ENCODE measurements at places on chromosomes 13 and 19.

- no peak overlapping the region for H3K27ac ChIP-seq
- H3K4me1 ChIP-seq, result no peaks in the 10 kb centered on the region
- DNase-seq, result no peak
- no peaks in the 10 kb centered on the region for H3K36me3 ChIP-seq
These were observed 134.7 kb upstream of the SLITRK5 start for GRCh38 chr13:87536499-87536898.

- no peak overlapping the region for H3K4me3 ChIP-seq
- DNase-seq, result no peak
- no peaks in the 10 kb centered on the region for H3K4me1 ChIP-seq
- H3K27me3 ChIP-seq, result no peaks in the 10 kb centered on the region
- H3K27ac ChIP-seq, result no peak overlapping the region
These were observed 1215.5 kb upstream of the PCDH20 start for GRCh38 chr13:62631124-62631523.

DNA sequence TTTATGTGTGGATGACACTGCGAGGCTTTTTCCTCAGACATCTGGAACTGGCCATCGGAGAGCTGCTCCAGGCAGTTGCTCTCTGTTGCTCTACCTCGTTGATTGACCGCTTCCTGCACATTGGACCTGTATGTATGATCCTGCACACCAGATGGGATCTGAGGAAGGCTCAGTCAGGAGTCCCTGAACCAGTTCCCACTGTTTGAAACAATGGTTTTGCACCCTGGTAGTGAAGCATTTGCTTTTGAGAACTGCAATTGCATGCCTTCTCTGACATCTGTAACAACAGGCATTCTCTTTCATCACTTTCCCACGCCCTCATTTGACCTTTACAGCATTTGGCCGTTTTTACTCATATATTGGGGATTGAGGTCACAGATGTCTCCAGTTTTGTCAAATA, 61.1 kb upstream of the NPAS1 start:
- H3K4me3 ChIP-seq, result no peak overlapping the region
- H3K36me3 ChIP-seq, result no peaks in the 10 kb centered on the region
- no peak overlapping the region for H3K27ac ChIP-seq
- H3K27me3 ChIP-seq, result no peaks in the 10 kb centered on the region
- no peak for DNase-seq
- peaks cover 11% of the 10 kb centered on the region for H3K4me1 ChIP-seq

DNA sequence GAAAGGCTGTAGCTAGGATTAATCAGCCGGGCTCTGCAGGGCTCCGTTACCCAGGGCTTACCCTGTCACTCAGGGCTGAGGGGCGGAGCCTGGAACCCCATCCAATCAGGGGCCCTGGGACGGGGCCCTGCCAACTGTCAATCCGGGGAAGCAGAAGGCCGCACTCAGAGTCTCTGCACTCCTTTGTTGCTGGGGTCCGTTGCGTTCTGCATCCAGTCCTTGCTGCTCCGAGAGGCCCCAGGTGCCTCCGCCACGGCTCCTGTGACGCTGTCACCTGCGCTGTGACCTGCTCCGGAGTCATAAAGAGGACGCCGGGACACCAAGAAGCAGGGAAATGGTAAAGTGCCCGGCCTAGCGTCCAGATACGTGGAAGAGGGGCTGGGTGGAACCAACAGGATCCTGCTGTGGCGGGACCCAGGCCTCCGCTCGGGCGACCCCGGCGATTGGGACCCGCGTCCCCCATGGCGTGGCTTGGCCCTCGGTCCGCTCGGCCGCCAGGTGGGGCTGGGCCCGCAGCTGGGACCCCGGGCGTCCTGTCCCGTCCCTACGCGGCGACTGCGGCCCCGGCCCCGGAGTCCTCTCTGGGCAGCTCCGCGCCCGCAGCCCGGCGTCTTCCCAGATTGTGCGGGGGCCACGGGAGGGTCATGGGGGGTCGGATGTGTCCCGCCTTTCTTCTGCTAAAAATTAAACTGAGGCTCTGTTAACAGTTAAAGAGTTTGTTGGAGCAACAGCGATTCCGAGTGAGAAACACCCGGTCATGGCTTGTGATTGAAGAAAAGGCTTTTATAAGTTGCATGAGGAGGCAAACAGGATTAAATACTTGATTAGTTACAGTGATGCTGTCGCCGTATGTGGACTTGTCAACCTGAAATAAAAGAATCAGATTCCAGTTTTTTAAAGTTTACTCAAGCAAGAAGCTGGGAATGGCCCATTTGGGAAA, at the start of gene ZNF491:
Gene ZNF491 (plus strand): TSS at position 133 of the 940 bp plus-strand sequence. CDS start 7,431 bp downstream, outside the sequence.
- no peaks in the 10 kb centered on the region for H3K36me3 ChIP-seq
- H3K4me1 ChIP-seq, result peaks cover 9% of the 10 kb centered on the region
- DNase-seq, result no peak
- H3K27me3 ChIP-seq, result no peaks in the 10 kb centered on the region
- H3K4me3 ChIP-seq, result peak within 1 kb of the TSS; percentile 78

GRCh38 chr13:111385183-111385857, 64.9 kb downstream of the TEX29 start:
- DNase-seq, result no peak
- no peaks in the 10 kb centered on the region for H3K36me3 ChIP-seq
- no peak overlapping the region for H3K4me3 ChIP-seq
- H3K4me1 ChIP-seq, result no peaks in the 10 kb centered on the region
- H3K27ac ChIP-seq, result no peak overlapping the region

DNA sequence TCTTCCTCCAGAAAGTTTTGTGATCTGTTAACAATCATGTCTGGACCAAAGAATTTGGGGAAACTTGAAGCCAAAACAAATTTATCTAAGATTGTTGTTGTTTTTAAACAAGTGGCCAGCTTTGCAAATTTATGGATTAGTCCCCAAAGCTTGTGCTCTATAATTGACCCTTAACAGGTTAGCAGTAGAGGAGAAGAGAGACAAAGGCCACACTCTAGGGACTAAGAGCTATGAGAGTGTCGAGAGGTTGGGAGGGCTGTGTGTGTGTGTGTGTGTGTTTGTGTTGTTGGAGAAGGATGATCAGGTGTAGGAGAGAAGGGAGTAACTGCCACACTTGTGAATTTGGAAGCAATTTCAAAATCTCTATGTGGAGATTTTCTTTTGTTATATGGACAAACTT, 367.3 kb downstream of the KCNRG start:
- H3K27me3 ChIP-seq, result no peaks in the 10 kb centered on the region
- DNase-seq, result no peak
- H3K36me3 ChIP-seq, result no peaks in the 10 kb centered on the region
- no peak overlapping the region for H3K27ac ChIP-seq
- H3K4me3 ChIP-seq, result no peak overlapping the region

DNA sequence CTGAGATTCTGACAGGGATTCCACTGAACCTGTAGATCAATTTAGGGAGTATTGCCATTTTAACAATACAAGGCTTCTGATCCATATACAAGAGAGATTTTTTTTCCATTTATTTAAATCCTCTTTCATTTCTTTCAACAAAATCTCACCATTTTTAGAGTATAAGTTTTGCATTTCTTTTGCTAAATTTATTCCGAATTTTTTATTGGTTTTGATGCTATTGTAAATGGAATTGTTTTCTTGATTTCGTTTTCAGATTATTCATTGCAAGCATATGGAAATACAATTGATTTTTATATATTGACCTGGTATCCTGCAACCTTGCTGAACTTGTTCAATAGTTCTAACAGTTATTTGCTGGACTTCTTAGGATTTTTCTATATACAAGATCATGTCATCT, 18.4 kb downstream of the LEUTX start:
- no peak overlapping the region for H3K4me3 ChIP-seq
- peaks cover 4% of the 10 kb centered on the region for H3K27me3 ChIP-seq
- H3K27ac ChIP-seq, result no peak overlapping the region
- no peak for DNase-seq

DNA sequence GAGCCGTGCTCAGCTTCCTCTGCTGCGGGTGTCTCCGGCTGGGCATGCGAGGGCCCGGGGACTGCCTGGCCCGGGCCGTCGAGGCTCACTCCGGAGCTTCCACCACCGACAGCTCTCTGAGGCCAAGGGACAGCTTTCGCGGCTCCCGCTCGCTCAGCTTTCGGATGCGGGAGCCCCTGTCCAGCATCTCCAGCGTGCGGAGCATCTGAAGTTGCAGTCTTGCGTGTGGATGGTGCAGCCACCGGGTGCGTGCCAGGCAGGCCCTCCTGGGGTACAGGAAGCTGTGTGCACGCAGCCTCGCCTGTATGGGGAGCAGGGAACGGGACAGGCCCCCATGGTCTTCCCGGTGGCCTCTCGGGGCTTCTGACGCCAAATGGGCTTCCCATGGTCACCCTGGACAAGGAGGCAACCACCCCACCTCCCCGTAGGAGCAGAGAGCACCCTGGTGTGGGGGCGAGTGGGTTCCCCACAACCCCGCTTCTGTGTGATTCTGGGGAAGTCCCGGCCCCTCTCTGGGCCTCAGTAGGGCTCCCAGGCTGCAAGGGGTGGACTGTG, 1.2 kb downstream of the S1PR4 start:
- no peak for DNase-seq
- H3K27ac ChIP-seq, result no peak overlapping the region
- H3K36me3 ChIP-seq, result no peaks in the 10 kb centered on the region
